ENCODE measurements at places on chromosomes 7 and 10.

DNA sequence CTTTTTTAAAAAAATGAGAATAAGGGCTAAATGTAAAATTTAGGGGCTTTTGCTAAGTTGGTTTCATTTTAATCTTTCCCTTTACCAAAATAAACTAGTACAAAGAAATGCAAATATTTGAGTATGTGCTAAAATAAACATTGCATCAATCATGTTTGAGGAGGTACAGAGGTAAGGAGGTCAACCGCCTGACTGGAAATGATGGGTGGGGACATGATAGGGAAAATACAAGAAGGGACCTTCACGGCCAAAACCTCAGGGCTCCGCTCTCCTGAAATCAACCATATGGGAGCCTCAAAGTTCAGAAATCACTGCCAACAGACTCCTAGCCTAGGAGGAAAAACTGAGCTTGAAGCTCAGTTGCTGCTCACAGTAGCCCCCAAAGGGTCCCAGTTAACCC, 207.6 kb downstream of the AHR start:
- DNase-seq = no peak

DNA sequence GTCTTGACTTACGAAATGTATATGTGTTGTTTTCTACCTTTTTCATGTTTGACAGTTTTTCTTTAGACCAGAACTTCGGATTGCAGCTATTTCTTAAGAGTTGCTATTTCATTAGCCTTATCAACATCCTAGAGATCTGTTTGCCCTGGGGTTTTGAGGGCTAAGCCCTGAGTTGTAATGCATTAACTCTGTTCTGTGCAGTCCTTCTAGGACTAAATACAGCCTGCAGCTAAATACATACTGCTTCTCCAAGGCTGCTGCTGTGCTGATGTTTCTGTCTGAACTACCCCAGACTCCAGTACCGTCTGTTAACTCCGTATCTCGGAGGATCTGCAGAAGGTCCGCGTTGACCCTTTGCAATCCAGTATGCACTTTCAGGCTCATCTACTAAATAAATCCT, 26.5 kb downstream of the KIAA1217 start:
- DNase-seq = no peak

- no peak for DNase-seq
These were observed 395.7 kb upstream of the NRG3 start for GRCh38 chr10:81479316-81479715.

GRCh38 chr10:47253651-47254375, 46.2 kb upstream of the GDF10 start:
- DNase-seq = peak; percentile 74

GRCh38 chr10:13238271-13239077, 4.3 kb upstream of the UCMA start:
- no peak for DNase-seq

DNA sequence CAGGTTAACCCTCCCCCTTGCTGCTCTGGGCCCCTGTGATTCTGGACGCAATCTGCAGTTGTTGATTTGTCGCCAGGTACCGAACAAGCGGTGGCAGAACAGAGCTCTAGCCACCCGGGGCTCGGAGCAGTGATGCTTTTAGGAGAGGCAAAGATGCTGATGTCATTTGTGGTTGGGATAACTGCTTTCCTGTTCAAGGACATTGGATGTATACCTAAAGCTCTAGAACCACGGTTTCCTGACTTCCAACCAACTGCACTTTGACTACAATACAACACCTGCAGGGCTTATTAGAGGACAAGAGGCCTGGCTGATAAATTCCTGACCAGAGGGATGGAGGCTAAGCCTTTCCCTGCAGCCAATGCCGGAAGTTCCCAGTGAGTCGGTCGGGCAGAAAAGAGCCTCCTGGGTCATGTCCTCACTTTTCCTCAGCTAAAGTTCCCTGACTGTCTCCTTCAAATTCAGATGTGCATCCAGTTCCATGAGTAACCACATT, 6.5 kb upstream of the RBM20 start:
- no peak for DNase-seq

Data from DMS79 (cell line).